ENCODE measurements at places on chromosomes 6 and 20.

DNA sequence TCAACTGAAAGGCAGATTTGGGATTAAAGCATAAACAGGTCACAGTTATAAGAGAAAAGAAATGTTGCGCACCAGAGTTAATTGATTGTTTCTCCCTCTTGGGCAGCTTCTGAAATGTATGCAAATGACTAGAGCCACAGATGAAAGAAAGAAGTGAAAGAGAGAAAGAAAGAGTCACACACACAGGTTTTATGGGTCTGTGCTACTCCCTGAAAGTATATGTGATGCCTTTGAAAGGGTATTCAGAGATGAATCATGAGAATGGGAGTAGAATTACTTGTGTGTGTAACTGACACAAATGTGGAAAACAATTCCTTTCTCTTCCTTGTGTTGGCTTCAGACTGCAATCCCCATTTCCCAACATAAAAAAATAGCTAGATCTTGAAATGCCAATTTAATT, 196.9 kb downstream of the FOXA2 start:
- DNase-seq = no peak

DNA sequence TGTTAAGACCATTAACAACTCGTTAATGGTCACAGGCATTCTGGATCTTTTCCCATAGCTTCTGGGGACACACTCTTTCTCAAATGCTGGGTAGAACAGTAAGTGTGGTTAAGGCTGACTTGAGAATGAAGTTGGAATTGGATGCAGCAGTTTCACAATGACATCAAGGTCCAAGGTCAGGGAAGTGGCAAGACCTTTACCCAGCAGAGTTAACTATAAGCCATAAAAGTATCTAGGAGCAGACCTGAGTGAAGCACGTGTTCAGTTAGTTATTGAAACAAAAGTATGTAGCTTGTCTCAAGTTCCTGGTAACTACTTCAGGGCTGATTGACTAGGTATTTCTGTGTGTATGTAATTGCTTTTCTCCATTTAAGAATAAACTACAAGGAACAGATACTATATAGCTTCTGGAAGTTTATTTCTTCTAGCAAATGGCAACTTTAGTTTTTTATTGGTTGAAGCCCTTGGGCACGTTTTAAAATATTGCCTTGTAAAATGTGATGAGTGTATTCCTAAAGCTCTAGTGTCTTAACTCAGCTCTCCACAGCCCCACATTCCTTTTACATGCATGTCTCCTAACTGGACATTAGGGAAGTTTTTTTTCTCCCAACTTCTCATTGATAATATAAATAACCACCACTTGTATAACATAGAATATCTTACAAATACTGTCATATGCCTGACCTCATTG, 479.0 kb upstream of the CITED2 start:
- DNase-seq = peak; percentile 48

DNA sequence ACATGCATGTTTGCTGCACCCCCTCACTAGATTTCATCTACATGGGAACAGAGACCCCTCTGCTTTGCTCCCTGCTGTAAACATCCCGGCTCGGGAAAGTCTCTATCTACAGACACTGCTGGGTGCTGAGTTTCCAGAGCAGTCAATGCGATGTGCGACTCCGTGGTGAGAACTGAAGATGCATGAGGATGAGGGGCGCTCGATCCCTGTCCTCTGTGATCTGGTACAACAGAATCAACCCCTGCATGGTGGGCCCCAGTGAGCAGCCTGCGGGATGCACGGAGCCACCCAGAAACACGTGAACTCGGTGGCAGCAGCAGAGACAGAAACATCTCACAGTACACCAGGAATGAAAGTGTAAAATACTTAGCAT, 83.1 kb downstream of the THBS2 start:
- no peak for DNase-seq

GRCh38 chr6:52176550-52176949, 9.6 kb upstream of the IL17A start:
- no peak for DNase-seq

DNA sequence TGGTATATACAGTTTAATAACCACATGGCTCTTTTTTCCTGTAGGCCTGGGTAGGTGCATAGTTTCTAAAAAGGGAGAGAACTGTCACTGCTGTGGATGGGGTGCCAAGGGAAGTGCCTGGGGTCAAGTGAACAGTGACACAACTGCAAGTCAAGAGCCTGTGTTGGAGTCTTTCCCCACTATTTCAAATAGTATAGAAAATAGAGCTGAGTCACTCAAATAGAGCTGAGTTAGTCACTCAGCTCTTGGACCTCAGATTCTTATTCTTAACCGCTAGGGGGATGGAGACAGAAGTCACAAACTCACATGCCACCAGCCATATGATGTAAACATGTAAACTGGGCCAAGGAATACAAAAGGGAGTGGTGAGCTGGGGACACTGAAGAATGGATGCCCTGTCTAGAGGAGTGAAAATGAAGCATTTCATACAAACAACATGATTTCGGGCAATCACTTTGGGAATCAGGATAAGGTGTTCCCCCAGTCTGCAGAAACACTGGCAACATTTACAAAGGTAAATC, 2.1 kb downstream of the NQO2 start:
- DNase-seq = peak; percentile 76

- DNase-seq = no peak
These were observed 672 bp downstream of the CEP43 start for GRCh38 chr6:166999884-167000253.

GRCh38 chr6:116528780-116529179, 16.7 kb downstream of the TRAPPC3L start:
- peak; percentile 41 for DNase-seq

- peak; percentile 29 for DNase-seq
These were observed 109.0 kb upstream of the FLRT3 start for GRCh38 chr20:14446446-14446845.

DNA sequence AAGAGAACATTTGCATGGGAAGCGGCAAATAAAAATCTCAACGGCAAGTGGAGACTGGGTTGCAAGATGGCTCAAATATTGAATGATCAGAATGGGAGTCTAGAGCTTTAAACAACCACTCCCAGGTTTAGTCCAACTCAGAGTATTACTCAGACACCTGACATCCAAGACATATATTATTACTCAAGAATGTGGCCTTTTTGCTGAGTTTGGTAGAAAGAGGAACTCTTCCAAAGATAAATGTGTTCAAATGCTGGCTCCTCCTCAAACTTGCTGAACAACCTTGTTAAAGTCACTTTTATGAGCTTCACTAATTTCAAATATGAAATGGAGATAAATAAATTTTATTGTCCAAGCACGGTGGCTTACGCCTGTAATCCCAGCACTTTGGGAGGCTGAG, 77.8 kb downstream of the ESR1 start:
- no peak for DNase-seq

GRCh38 chr20:43448748-43449535, 8.8 kb upstream of the SRSF6 start:
- DNase-seq = peak; percentile 38

DNA sequence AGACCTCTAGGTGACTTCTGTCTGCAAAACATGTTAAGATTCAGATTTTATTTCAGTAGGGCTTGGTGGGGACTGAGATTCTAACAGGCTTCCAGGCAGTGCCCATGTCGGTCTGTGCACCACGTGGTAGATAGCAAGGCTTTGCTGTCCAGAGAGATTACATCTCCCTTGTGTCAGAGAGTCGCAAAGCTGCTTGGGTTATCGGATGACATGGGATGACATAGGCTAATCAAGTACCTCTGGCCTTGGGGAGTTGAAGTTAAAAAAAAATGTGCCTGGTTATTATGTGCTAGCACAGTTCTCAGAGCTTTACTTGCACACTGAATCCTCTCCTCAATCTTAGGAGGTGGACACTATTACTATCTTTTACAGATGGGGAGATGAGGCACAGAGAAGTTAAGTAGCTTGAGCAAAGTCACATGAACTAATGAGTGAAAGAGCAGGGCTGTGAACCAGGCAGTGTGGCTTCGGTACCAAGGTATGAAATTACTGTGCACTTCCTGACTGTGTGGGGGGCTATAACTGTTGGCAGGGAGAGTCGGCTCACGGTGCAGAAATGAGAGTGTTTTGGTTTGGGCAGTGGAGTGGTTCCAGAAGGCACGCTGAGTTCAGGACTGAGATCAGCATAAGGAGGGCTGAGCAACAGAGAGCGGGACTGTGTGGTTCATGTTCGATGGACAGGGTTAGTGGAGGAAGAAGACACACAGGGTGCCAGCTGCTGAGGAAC, 41.1 kb downstream of the FARS2 start:
- DNase-seq = no peak

DNA sequence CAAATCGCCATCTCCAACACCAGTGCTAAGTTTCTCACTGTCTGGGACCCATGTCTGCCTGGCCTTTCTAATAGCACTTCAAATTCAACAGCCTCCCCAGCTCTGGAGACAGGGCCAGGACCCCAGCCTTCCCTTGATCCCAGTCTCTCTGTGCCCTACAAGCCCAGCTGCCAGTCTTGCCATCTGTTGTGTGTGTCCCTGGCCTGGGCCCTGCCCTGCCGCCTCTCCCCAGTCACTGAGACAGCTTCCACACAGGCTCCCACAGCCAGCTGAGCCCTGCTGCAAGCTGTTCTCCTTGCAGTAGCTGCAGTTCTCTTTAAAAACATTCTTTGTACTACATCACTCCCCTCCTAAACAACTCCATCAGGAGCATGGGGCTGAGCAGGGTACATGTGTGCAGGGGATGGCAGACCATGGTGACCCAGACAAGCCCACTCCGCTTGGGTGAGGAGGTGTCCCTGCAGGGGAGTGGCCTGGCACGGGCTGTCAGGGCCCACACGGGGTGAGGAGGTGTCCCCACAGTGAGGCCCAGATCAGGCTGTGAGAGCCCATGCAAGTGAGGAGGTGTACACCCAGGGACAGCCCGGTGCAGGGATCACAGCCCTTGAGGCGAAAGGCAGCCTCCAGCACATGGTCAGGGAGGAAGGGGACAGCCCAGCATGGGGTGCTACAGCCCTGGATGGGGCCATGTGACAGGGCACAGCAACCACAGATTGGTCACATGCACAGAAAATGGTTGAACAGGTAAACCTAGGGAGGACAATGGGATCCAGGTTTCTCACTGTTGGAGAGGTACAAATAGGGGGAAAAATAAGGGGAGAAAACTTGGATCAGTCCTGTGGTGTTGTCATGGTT, 16.2 kb downstream of the CST7 start:
- DNase-seq = no peak

GRCh38 chr6:44699082-44699481, 311.6 kb downstream of the CDC5L start:
- no peak for DNase-seq

- DNase-seq = no peak
These were observed 17.2 kb downstream of the DLL1 start for GRCh38 chr6:170273681-170274080.

DNA sequence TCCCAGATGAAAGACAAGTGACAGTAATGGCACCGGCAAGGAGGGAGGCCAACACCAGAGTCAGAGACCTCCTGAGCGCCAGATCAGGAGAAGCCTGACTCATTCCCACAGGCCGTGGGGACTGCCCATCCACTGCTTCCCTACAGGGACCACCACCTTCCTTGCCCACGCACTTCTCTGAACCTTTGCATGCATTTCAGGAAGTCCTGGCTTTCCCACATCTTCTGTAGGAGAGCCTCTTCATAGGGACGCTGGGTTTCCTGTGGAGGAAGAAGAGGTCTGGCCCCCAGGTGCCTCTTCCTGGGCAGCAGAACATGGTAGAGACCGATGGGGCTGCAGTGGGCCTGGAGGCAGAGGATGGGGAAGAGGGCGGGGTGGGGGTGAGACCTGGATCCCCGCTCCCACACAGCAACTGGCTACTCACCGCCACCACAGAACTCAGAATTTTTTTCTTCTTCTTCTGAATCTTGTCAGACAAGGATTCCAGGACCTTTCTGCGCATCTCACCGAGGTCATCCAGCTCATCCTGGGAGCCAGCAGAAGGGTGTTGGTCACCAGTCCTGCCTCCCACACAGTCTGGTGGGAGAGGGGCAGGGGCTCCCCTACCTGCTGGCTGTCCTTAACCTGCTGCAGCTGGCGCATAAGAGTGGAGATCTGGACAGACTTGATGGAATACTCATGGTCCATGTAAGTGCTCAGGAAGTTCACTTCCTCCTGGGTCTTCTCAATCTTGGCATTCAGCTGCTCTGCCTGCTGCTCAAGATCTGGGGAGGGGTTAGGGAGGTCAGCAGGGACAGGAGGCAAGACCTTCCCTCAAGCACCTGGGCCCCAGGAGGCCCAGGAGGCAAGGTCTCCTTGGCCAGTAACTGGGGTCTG, 13.7 kb downstream of the C20orf96 start:
- no peak for DNase-seq

DNA sequence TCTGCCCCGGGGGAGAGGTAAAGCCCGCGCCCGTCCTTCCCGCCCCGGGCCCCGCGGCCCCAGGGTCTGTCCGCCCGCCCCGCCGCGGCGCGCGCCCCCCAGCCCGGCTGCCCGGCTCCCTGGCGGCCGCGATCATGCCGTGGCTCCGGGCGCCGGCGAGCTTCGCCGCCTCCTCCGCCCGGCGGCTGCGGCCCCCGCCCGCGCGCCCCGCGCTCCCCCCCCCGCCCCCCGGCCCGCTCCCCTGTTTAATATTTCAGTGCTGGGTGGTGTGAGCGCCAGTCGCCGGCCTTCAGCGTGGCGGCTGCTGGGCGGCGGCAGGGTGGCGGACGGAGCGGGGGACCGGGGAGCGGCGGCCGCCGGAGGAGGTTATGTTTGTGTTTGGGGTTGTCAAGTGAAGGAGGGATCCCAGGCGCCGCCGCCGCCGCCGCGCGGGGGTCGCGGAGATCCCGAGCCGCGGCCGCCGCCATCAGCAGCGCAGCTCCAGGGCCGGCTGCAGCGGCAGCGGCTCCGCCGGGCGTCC, at the start of gene HIVEP1:
HIVEP1 (plus strand) TSS at position 275 of the 520 bp plus-strand sequence. CDS start 3,317 bp downstream, outside the sequence.
- DNase-seq = no peak

DNA sequence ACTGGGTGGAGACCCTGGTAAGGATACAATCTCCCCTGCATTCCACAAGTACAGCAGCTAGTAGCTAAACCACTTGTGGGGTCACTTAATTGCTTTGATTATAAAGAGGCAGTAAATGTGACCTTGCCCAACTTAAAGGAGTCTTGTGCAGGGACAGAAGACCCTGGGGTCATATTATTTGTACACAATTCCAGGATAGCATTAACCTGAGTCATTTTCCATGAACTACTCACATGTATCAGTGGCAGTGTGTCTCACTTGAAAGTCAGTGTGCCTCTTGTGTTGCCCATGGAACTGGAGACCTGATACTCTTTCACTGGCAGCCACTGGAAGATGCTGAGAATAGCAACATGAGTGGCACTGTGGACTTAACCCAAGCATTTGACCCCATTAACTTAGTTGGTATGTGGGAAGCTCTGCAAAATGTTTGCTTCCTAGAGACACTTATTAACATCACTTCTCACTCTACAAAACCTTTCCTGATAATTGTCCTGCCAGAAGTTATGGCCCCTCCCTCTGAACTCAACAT, 28.9 kb downstream of the CLIC5 start:
- DNase-seq = no peak

GRCh38 chr6:103554911-103555310, 1304.8 kb downstream of the HACE1 start:
- no peak for DNase-seq

DNA sequence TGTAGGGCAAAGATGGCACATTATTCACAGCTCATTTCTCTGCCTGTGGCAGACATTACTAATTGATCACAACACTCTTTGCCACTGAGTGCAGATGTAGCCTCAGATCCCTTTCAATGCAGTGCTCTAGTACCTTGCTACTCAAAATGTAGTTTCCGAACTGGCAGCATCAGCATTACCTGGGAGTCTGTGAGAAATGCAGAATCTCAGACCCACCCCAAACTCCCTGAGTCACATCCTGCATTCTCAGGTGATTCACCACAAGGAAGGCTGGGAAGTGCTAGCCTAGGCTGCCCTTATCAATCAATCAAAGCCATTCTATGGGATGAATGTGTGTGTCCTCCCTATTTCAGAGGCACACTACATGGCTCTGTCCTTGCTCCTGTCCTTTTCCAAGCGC, 58.5 kb downstream of the PCNA start:
- DNase-seq = peak; percentile 23

GRCh38 chr20:19817017-19817416, 59.0 kb downstream of the RIN2 start:
- DNase-seq = peak; percentile 98

GRCh38 chr20:49896204-49896603, 19.1 kb downstream of the SPATA2 start:
- no peak for DNase-seq
